Psoas muscle (tissue), 8 donors: ENCODE measurements at places on chromosomes 1 and 21. TPM values are rescaled to one million over a fixed set of nuclear protein-coding genes. Genes with fewer than 3 reads are reported as not detected.

The C1orf141 gene
- polyA plus RNA-seq: not detected

The STUM gene
- polyA plus RNA-seq: 0.96 TPM

The RUNX3 gene
- 0.16 TPM for polyA plus RNA-seq

The SHE gene
- 4.3 TPM for polyA plus RNA-seq

The GSTM1 gene
- polyA plus RNA-seq: 0.21 TPM

The SLC1A7 gene
- 0.04 TPM for polyA plus RNA-seq

The GPR52 gene
- polyA plus RNA-seq: 0.08 TPM

The NUDC gene
- polyA plus RNA-seq: 89.7 TPM

The ELOVL1 gene
- 28.1 TPM for polyA plus RNA-seq

The SAMD13 gene
- 0.53 TPM for polyA plus RNA-seq
